CD4-positive, alpha-beta T cell treated with Interleukin-2 at 100 ng/mL for 4 hours (primary cell): ENCODE measurements at places on chromosomes 1 and 21.

- no peak for DNase-seq
Measured at GRCh38 chr1:147560765-147561471, 19.6 kb downstream of the BCL9 start.

GRCh38 chr1:11207898-11208611, 18.9 kb downstream of the ANGPTL7 start:
- DNase-seq, result no peak

- DNase-seq, result no peak
Measured at GRCh38 chr1:8902765-8903164, 24.3 kb upstream of the ENO1 start.

GRCh38 chr1:161175771-161176453, 1.4 kb downstream of the B4GALT3 start:
- DNase-seq, result no peak

- DNase-seq, result no peak
Measured at GRCh38 chr21:23130308-23130707, 2132.1 kb downstream of the NCAM2 start.

DNA sequence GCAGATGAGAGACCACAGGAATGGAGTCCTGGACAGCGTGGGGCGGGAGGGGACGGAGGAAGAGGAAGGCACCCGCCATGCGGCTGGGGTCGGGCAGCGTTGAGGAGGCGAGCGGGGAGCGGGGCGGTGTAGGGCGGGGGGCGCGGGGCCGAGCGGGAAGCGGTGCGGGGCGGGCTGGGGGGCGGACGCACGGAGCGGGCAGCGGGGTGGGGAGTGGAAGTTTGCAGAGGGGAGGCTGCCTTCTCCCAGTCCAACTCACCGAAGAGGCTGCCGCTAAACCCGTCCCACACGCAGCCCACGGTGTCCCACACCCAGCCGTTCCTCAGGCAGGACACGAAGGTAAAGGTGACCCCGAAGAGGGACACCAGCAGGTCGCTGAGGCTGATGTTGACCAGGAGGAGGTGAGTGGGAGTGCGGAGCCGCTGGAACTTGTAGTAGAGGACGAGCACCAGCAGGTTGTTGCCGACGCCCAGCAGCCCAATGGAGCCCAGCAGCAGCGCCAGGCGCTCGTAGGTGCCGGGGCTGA, 483 bp downstream of the CHML start:
- peak; percentile 12 for DNase-seq

- DNase-seq, result no peak
Measured at GRCh38 chr1:203536980-203537455, 43.1 kb downstream of the OPTC start.

GRCh38 chr1:15736038-15736891, at the start of gene SLC25A34:
Gene SLC25A34 (plus strand): TSS chr1:15736258. CDS start chr1:15736486, 228 bp downstream.
- no peak for DNase-seq

DNA sequence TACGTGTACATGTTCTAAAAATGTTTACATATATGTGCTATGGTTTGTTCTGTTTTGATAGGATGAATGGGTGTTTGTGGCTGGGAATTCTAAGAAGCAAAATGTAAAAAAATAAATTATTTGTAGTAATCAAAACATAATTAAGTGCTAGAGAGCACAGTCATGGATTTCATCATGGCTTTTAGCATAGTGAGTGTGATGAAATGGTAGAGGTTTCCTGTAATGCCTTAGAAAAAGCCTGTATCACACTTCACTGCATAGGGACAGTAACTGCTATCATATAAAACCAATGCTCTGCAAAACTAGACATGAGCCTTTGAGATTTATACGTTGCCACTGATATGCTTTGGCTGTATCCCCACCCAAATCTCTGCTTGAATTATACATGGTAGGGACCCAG, 99.8 kb downstream of the PTGER3 start:
- no peak for DNase-seq

DNA sequence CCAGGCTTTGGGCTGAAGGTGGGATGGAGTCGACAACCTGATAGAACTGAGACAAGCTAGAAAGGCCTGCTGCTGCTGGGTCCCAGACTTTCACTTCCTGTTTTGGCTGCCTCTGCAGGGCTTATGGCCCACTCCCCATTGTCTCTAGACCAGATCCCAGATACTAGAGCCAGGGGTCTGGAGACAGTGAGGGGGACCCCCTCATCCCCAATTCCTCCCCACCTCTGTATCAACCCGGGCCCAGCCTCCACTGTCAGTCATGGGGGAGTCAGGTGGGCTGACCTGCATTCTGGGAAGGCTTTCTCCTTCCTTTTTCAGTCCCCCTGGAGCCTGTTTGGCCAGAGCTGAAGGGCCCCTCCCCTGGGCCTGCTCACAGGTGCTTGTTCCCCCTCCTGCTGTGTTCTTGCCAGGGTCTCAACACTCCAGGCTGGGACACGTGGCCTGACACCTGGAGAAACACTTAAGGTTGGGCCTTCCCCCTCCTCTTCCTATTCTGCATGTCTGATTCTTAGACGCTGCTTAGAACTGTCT, 18.0 kb upstream of the ETV3L start:
- no peak for DNase-seq

DNA sequence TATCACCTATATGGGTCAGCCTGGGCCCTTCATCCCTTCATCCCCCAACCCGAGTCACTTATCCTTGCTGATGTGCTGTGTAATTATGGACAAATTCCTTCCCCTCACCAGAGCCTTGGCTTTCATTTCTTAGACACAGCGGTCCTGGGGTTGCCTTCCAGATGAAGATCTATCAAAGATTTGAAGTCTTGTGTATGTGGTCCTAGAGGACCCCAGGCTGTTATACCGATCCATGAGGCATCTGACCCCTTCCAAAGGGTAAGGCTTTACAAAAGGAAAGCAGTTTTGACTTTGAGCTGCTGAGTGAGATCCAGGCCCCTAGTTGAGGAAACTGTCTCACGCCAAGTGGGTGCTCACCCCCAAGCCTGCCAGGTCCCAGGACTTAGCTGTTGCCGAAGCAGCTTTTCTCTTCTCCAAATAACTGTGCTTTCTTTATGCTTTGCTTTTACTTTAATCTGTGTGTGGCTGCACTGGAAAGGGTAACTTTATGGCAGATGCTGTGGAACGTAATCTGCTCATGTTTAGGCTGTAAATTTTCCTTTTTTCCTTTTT, 37.6 kb downstream of the MAN1C1 start:
- DNase-seq, result no peak

- DNase-seq, result peak; percentile 69
Measured at GRCh38 chr1:19661721-19662228, 2.9 kb upstream of the HTR6 start.
